Naive thymus-derived CD8-positive, alpha-beta T cell (primary cell): ENCODE measurements at places on chromosomes 11 and 22. TPM values are rescaled to one million over a fixed set of nuclear protein-coding genes. Genes with fewer than 3 reads are reported as not detected.

DNA sequence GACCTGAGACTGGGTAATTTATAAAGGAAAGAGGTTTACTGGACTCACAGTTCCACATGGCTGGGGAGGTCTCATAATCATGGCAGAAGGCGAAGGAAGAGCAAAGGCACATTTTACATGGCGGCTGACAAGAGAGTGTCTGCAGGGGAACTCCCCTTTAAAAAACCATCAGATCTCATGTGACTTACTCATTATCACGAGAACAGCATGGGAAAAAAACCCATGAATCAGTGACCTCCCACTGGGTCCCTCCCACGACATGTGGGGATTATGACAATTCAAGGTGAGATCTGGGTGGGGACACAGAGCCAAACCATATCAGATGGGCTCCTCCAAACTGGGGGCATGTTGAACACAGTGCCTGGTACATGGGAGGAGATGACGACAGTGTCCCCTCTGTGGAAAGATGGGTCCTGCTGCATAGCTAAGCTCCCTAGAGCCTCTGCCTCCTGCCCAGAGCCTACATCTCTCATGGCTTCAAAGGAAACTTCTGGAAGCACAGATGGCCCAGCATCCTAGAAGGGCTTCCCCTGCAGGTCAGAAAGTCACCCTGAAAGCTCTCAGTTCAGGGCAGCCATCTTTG is 46.1 kb downstream of the MYEOV start:
- H3K27ac ChIP-seq = peak overlapping the region; percentile 79
- no peak overlapping the region for H3K4me3 ChIP-seq
- no peaks in the 10 kb centered on the region for H3K27me3 ChIP-seq
- H3K36me3 ChIP-seq = peaks cover 5% of the 10 kb centered on the region
- no peak for DNase-seq

DNA sequence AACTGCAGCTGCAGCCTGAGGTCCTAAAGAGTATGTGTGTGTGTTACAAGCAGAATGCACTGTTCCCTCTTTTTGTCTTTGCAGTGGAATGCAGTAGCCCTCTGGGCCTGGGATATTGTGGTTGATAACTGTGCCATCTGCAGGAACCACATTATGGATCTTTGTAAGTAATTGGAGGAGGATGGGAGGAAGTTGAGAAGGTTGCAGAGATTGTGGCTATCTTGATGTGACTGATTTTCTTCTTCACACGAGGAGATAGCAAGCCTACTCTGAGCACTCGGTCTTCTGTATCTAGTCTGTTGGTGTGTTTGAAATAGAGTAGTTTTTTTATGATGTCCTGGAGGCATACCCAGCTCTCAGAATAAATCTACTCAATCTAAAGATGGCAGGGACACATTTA is 2.3 kb downstream of the RBX1 start:
- no peaks in the 10 kb centered on the region for H3K27me3 ChIP-seq
- H3K4me1 ChIP-seq = peaks cover 43% of the 10 kb centered on the region
- peak overlapping the region; percentile 38 for H3K4me3 ChIP-seq
- no peaks in the 10 kb centered on the region for H3K36me3 ChIP-seq
- DNase-seq = no peak
- H3K27ac ChIP-seq = peak overlapping the region; percentile 47

The LSP1 gene
- polyA plus RNA-seq = 438 TPM

The KRTAP5-2 gene
- not detected for polyA plus RNA-seq

GRCh38 chr11:61760946-61761345 is 8.5 kb downstream of the MYRF start:
- peaks cover 4% of the 10 kb centered on the region for H3K4me1 ChIP-seq
- peaks cover 5% of the 10 kb centered on the region for H3K27me3 ChIP-seq
- DNase-seq = no peak
- no peaks in the 10 kb centered on the region for H3K36me3 ChIP-seq
- no peak overlapping the region for H3K4me3 ChIP-seq
- no peak overlapping the region for H3K27ac ChIP-seq

DNA sequence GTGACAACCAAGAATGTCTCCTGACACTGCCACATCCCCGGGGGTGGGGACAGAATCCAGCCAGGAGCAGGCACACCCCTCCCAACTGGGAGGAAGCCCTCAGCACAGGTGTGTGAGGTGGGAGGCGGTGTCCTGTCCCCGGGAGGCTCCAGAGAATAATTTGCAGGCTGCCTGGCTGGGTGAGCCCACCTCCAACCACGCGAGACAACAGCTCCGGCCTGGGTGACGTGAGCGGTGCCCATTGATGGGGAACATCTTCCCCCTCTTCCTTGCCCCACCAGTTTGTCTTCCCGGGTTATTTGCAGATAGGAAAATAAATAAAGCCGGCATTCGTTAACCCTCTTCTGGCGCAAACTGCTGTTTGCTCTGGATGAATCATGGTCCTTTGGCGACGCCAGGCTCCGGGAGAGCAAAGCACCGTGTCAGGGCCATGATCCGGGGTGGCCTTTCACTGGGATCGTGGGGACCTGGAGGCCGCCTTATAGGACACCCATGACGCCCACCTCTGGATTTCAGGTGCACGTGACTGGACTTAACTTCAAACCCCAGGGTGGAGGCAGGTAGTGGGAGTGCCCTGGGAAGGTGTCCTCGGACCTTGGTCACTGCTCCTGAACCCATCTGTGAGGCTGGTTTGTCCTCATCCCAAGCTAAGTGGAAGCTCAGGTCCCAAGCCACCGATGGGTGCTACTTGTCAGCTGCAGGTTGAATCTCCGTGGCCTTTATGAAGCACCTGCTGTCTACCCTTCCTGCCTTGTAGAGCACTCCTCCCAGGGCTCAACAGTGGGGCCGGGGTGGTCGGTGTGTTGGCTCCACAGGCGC is 13.9 kb downstream of the CCND1 start:
- H3K27ac ChIP-seq = no peak overlapping the region
- H3K27me3 ChIP-seq = no peaks in the 10 kb centered on the region
- no peaks in the 10 kb centered on the region for H3K4me1 ChIP-seq

- H3K27ac ChIP-seq = no peak overlapping the region
- no peaks in the 10 kb centered on the region for H3K36me3 ChIP-seq
- no peak for DNase-seq
- no peaks in the 10 kb centered on the region for H3K27me3 ChIP-seq
- H3K4me1 ChIP-seq = no peaks in the 10 kb centered on the region
These were observed 133.1 kb downstream of the CTTN start for GRCh38 chr11:70531281-70532065.

The SH3BP1 gene
- polyA plus RNA-seq = 25.6 TPM
